ENCODE measurements at places on chromosomes 2 and 18.

DNA sequence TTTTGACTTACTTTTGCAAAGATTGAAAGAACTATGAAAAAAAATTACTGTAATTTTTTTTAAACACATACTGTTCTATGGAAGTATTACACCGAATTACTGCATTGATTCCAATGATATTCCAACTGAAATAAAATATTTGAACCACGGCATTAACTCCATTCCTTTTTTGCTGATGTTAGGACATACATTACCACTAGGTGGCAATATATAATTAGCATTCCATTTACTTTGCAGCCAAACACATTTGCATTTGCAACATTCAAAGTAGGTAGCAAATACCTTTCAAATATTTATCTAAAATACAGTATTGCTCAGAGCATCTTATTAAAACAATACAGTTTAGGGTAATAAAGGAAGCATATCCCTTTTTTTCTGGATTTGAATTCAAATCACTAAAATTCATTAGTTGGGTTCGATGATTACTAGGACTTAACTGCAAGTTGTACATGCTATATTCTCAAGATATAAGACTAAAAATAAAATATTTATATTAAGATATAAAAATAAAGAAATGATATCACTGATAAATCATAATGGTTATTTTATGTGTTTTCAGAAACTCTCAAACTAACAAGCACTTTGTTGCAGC is 31.3 kb downstream of the LANCL1 start:
- no peak for DNase-seq

DNA sequence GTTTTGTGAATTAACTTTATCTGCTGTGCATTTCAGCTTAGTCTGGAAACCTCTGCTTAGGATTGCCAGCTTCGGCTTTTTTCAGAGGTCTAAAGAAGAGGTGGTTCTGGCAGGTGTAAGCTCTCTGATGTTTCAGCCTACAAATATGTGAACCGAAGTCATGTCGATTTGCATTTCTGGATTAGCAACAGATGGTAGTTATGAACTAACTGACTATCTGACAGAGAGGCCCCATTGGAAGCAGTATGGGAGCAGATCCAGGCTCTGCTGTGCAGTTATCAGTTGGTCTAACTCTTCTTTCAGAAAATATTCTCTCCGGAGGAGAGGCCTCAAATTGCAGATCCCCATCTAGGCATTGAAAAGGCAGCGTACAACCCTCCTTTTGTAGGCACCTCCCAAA is 32.7 kb upstream of the SPRED2 start:
- no peak for DNase-seq

DNA sequence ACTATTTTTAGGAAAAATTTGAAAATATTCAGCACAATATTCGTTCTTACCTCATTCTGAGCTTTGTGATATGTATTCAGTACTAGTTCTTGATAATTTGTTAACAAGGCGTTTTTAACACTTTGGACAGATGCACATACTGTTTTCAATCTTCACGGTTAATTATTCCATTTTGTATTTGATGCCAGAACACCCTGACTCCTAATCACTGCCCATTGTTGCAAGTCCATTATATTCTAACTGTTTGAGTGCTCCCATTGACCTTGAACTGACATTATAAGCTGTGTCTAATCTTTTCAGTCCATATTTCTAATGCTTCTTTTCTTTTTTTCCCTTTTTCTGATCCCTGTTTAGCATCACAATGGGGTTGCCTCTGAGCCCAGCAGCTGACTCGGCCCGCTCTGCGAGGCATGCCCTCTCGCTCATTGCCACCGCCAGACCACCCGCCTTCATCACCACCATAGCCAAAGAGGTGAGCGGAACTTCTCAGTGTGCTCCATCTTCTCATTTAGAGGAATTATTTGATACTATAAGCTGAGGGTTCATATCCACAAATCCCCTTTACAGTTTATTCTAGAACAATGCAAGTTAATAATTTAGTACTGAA is 211.3 kb upstream of the BOD1L2 start:
- DNase-seq = no peak

- no peak for DNase-seq
Measured at GRCh38 chr2:237290261-237290660, 123.7 kb downstream of the COL6A3 start.

GRCh38 chr2:17191223-17191622 is 327.0 kb downstream of the RAD51AP2 start:
- DNase-seq = no peak

Data from stimulated activated CD8-positive, alpha-beta memory T cell treated with anti-CD3 and anti-CD28 coated beads, Interleukin-2, amount 100 ng/mL, for 48 hours (primary cell).